ENCODE measurements at places on chromosomes 11 and 22.

- peak; percentile 64 for DNase-seq
Measured at GRCh38 chr11:9758637-9759518, 95.0 kb downstream of the SWAP70 start.

GRCh38 chr11:86938900-86939880 lies 16.0 kb downstream of the FZD4 start:
- DNase-seq = no peak

- DNase-seq = no peak
Measured at GRCh38 chr11:80595011-80595410, 1154.2 kb upstream of the TENM4 start.

DNA sequence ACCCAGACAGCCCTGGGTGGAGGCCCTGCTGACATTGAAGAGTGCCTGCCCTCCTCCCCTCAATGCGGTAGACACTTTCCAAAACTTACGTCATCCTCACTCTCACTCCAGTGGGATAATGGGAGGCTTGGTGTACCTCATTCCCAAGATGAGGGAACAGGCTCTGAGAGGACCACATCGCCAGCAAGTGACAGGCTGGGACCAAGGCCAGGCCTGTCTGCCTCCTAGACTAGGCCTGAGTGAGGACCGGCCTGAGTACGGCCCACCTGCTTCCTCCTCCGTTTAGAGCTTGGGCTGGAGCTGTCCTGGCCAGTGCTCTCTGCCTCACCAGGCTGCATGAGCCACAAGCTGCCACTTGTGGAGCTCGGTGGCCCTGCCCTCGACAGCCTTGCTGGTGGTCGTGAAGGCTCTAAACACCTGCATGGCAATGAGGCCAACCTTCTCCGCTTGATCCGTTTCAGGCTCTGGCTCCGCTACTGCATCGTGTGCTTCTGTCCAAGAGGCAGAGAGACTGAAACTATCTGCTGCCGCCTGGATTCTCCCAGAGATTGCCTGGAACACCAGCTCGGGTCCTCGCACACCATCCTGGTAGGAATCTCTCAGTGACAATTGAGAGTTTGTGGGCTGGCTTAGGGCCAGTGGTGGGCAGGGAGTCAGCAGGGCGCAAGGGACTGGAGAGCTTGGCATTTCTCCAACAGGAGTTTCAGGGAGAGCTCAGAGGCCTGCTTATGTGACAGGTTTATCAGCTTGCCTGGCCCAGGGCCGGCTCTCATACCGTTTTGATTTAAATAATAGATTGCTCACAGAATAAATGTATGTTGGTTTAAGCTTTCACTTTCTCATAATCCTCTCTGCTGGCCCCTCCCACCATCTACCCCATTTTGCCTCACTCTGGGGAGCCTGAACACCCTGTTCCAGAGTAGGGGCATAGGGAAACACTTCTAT lies 9.4 kb downstream of the LRRC75B start:
- no peak for DNase-seq

DNA sequence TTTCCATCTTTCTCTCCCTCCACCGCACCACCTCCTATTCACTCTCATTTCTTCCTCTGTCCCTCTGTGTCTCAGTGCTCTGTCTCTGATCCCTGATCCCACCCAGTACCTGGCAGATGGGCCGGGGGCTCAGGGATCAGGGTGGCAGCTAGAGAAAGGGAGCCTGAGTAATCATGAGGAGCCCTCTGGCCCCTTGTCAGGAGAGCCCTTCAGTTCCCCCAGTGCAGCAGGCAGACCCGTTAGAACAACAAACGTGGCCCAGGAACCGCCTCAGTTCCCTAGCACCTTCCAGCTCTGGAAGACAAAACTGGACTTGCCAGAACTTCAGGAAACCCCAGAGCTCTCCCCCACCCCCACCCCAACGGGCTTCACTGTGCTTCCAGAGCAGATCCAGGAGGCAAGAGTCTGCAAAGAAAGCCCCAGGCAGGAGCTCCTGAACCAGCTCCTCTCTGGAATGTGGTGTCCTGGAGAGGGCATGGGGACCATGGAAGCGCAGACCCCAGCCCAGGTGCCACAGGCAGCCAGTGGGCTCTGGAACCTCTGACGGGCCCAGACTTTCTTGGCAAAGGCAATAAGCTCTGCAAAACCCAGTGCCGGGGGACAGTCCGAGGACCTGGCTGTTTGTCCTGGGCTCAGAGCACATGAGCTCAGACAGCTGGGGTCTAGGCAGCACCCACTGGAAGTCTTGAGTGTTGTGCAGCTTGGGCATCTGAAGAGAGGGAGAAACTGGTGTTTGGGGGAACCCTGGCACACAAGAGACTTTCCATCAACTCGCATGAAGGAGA lies 43.2 kb downstream of the LMO1 start:
- no peak for DNase-seq

- no peak for DNase-seq
Measured at GRCh38 chr11:32781721-32782120, 12.7 kb downstream of the CCDC73 start.

GRCh38 chr11:95152876-95153856 lies 63.5 kb downstream of the ENDOD1 start:
- peak; percentile 45 for DNase-seq

DNA sequence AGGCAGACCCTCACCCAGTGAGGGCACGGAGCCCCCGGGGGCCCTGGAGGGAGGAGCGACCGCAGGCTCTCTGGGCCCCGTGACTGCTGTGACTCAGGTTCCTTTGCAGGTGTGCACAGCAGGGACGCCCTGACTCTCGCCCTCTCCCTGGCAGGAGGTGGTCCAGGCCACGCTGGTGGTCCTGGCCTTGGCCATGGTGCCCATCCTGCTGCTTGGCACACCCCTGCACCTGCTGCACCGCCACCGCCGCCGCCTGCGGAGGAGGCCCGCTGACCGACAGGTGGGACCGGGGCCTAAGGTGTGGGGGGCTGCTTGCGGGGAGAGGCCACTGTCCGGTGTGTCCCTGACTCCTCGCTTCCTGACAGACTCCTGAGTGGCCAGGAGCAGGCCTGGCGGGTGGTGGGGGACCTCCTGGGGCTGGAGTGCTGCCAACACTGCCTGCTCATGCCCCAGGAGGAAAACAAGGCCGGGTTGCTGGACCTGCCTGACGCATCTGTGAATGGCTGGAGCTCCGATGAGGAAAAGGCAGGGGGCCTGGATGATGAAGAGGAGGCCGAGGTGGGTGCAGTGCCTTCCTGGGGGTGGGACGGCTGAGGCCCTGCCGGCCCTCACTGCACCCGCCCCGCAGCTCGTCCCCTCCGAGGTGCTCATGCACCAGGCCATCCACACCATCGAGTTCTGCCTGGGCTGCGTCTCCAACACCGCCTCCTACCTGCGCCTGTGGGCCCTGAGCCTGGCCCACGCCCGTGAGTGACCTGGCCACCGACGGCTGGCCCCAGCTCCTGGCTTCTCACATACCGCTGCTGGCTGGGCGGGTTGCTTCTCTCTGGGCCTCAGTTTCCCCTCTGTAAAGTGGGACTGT lies 10.9 kb downstream of the TCIRG1 start:
- no peak for DNase-seq

DNA sequence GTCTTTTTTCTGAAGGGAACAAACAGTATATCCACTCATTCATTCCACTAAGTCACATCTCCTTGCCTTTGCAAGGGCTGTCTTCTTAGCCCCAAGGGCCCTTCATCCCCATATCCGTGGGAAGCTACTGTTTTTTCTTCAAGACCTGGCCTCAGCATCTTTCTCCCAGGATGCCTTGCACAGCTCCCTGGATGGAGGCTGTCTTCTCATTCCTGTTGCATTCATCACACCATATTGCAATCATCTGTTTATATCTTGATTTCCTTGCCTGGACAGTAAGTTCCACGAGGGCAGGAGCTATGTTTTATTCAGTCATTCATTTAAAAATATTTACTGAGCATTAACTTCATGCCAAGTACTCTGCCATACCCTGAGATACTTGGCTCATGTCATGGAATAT lies 29.3 kb upstream of the NECTIN1 start:
- no peak for DNase-seq

DNA sequence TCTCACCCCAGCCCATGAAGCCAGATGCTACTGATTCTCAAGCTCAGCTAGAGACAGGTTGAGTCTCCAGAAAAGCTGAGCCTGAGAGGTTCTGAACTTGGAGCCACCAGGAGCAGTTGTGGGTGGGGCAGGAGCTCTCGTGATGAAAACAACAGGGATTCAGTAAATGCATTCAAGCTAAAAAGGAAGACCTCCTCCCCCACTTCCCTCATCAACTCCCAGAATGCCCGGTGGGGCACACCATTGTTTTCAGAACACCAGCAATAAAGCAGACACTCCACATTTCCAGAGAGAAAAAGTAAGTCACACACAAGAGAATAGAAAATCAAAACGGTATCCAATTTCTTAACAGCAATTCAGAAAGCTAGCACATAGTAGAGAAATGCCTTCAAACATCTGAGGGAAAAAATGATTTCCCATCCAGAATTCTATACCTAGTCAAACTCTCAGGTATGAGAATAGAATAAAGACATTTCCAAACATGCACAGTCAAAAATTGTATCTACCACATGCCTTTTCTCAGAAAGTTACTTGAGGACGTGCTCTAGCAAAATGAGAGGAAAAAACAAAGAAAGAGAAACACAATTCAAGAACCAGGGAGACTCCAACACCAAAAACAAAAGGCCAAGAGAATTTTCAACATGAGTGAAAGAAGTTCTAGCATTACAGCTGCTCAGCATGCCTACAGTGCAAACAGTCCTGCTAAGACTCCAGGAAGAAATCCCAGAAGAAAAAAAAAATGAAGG lies 56.8 kb downstream of the CDKN1C start:
- DNase-seq = no peak

- no peak for DNase-seq
Measured at GRCh38 chr11:11117730-11118129, 235.3 kb downstream of the CSNK2A3 start.

DNA sequence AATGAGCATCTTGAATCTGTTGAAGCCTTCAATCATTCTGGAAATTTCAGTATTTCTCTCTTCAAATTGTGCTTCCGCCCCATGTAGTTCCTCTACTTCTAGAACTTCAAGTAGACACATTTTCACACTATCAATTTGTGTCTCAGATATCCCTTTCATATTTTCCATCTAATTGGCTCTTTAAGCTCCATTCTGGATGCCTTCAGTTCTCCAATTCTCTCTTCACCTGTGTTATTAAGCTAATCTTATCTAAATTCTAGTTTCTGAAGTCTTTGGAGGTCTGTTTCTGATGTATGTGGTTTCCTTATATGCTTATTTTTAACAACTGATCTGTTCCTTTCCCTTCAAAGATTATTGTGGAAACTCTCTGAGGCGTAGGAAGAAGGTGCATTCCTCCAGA lies 36.3 kb downstream of the CSTF3 start:
- DNase-seq = no peak

GRCh38 chr11:46590740-46591605 lies 2.9 kb downstream of the AMBRA1 start:
- no peak for DNase-seq

- no peak for DNase-seq
Measured at GRCh38 chr11:133038850-133039249, 493.5 kb downstream of the OPCML start.

DNA sequence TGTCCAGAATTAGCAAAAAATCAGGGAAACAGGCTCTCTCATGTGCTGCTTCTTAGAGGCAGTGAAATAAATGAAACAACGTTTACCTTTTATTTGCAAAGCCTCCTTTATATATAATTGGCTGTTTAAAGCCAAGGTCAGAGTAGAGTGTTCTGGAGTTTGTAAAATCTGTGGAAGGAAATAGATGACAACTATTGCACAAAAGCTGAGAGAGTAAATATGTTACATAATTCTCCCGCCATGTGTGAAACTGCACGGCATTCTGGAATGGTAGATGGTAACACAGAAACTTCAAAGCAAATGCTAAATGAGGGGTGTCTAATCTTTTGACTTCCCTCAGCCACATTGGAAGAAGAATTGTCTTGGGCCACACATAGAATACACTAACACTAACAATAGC lies 51.5 kb upstream of the FGF3 start:
- no peak for DNase-seq

DNA sequence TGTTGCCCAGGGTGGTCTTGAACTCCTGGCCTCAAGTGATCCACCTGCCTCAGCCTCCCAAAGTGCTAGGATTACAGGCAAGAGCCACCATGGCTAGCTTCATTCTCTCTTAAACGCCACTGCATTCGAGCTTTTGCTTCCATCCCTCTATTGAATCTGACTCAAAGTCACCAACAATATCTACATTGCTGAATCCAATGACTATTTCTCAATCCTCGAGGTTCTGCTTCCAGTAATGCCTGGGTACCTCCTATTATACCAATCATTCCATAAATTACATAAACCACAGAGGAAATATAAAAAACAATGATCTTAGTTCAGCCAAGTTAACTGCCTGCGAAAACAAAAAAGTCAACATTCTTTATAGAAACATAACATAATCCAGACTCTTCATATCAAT lies 11.9 kb upstream of the NXF1 start:
- no peak for DNase-seq

GRCh38 chr22:44883011-44883421 lies 126.8 kb downstream of the PHF21B start:
- DNase-seq = no peak

DNA sequence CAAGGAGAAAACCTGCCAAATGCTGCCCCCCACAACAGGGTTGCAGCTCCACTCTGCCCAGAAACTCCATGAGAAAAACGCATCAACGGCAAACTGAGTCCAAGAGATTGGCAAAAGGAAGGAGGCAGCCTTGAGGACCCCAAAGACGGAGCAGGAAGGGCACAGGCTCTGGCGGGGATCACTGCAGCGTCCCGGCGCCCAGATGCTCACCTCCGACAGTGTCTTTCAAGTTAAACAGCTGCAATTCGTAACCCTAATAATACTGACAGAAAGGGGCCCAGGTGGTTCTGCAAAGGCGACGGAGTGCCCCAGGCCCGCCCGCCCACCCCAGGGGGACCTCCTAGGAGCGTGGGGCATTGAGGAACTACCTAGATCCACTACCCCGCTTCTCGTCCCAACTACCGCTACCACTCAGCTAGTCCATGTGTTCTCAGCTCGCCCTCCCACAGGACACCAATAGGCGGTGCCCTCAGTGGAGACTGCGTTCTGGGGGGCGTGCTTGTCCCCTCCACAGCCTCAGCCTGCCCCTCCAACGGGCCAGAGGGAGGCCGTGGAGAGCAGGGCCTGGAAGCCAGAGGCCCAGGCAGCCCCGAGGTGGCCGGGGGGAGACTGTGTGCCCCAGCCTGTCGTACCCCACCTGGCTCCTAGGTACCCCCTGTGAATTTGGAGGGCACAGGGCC lies 127.4 kb downstream of the PHF21B start:
- no peak for DNase-seq

GRCh38 chr11:110454609-110455008 lies 24.9 kb downstream of the FDX1 start:
- DNase-seq = no peak
